DND-41 (cell line): ENCODE measurements at places on chromosomes 13 and 19.

- no peak for DNase-seq
Measured at GRCh38 chr19:16022681-16023080, 53.6 kb upstream of the TPM4 start.

GRCh38 chr13:33611121-33611805 lies 206.7 kb upstream of the RFC3 start:
- no peak for DNase-seq

DNA sequence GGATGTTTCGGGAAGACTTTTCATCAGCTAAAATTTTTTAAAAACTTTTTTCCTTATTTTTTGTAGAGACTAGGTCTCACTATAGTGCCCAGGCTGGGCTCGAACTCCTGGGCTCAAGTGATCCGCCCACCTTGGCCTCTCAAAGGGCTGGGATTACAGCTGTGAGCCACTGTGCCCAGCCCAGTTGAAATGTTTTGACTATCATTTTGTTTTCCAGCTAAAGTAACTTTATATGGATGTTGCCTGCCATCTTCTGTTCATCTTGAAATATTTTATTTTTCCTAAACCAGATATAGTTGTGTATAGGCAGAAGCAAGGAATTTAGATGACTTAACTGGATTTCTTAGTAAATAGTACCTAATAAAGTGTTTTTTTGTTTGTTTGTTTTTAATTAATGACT lies 7.0 kb downstream of the CAB39L start:
- no peak for DNase-seq

DNA sequence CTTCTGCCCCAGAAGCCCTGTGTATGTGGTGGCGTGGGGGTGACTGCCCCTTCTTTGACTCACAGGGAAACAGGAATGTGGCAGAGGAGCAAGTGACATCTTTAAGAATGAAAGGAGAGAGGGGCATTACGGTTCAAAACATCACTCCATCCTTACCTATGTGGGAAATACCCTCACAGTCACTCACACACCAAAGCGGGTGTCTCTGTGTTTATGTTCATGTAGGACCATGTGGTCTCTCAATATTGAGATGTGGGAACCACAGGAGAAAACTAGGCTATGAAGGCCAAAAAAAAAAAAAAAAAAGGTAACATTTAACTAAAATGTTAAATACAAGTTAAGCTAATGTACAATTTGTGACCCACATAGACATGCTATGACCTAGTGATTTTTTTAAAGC lies 153.6 kb upstream of the GPR12 start:
- no peak for DNase-seq

GRCh38 chr13:75675421-75675820 lies 39.3 kb downstream of the LMO7 start:
- DNase-seq: no peak

- no peak for DNase-seq
Measured at GRCh38 chr13:33174491-33174890, 111.1 kb downstream of the STARD13 start.

DNA sequence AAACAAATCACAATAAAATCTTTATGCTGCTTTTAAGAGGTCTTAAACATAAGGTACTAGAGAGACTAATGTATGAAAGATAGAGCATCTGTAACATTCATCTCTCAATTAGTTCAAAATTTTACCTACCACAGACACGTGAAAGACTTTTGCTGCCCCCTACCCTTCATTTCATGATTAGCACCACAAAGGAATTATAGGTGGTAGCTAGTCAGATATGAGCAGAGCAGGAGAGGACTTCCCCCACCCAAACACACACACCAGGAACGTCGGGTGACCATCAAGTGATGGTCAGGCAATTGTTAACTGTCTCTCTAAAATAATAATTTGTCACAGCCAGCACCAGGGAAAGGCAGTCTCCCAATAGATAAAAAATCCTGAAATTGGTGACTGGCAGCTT lies 1531.7 kb upstream of the SPRY2 start:
- DNase-seq: no peak

GRCh38 chr19:19320361-19321140 lies at the start of the genes MAU2 and SUGP1:
TSS of gene MAU2 (plus strand) at chr19:19320829. CDS start at chr19:19320860, 31 bp downstream.
TSS of gene SUGP1 (minus strand) at chr19:19320509. CDS start at chr19:19320496, 13 bp downstream.
- peak; percentile 92 for DNase-seq

DNA sequence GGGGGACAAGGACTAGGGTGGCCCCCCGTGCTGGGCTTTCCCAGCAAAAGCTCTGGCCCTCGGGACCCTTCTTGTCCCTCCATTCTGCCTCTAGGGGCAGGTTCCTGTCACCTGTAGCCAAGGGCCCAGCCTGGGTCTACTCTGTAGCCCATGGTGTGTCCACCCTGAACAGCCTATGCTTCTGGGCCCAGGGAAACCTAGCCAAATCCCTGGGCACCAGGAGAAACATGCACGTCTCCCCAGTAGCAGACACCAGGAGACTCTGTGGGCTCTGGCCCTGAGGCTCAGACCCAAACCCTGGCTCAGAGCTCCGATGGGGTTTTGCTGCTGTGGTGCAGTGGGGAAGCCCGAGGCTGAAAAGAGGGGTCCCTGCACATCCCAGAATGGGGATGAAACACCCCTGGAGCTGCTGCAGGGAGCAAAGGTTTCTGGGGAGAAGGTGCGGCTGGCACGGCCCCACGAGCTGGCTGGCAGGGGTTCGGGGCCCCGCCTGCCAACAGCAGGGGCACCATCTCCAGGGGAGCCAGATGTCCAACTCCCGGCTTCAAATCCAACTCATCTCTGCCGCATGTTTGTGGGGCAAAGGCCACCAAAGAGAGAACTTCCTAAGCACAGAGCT lies 18.2 kb downstream of the CEBPG start:
- no peak for DNase-seq

DNA sequence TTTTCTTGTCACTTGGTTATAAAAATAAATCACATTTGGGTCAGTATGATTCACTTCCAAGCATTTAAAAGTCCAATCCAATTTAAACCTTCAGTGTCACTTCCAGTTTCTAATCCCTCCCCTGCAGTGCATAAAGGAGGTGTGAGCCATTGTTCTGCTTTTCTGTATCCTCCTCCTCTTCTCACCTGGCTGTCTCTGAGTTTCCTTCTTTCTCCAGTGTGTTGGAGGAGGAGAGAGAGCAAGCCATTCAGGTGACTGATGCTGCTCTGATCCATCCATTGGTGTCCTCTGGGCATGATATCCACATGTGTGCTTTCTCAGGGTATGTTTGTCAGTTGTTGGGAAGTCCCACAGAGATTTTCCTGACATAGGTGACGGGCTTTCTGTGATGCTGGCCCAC lies 1.2 kb downstream of the NUDT15 start:
- no peak for DNase-seq

GRCh38 chr13:44817131-44817671 lies 172.1 kb downstream of the NUFIP1 start:
- no peak for DNase-seq

GRCh38 chr13:97256343-97256783 lies 34.2 kb downstream of the MBNL2 start:
- DNase-seq: no peak

- DNase-seq: no peak
Measured at GRCh38 chr13:21979161-21979806, 308.4 kb downstream of the FGF9 start.

- peak; percentile 62 for DNase-seq
Measured at GRCh38 chr13:50080911-50081678, 65.9 kb downstream of the KCNRG start.

DNA sequence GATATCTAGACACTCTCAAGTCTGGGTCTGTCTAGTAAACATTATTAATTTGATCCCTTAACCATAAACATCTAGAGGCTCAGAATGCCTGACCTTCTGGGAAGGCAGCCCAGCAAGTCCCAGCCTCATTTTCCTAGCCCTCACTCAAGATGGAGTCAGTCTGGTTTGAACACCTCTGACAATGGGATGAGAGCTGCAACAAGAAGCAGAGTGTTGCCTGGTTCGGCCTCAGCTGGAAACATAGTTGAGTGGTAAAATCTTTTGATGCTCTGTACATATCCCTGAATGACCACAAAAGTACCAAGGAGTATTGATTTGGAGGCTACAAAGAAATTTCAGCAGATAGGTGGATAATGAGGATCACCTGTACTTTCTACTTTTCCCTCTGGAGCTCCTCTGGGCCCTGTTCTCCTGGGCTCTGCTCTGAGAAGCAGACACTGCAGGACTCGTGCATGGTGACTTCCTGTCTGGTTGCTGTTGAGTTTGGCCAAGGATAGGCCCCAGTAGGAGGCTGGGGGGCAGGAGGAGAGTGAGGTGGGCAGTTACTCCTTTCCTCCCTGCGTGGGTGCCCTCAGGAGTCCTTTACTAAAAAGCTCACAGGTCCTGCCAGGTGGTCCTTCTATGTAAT lies 68.4 kb upstream of the SLC15A1 start:
- DNase-seq: no peak

DNA sequence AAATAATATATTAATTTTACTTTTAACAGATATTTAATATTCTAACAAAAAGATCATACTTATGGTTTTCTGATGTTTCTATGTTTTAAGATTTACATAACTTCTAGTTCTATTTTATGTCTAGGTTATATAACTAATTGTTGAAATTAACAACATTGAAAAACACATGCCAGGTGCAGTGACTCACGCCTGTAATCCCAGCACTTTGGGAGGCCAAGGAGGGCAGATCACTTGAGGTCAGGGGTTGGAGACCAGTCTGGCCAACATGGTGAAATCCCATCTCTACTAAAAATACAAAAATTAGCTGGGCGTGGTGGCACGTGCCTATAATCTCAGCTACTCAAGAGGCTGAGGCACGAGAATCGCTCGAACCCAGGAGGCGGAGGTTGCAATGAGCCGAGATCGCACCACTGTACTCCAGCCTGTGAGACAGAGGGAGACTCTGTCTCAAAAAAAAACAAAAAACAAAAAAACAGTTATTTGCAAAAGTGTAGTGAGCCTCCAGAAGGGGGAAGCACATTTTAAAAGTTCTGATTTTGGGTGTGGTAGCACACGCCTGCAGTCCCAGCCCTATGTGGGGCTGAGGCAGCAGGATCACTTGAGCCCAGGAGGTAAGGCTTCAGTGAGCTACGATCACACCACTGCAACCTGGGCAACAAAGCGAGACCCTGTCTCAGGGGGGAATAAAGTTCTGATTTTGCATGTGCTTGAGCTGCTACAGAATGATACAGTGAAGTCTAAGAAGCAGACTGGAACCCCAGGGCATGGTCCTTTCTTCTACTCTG lies 18.7 kb downstream of the MIPEP start:
- no peak for DNase-seq

DNA sequence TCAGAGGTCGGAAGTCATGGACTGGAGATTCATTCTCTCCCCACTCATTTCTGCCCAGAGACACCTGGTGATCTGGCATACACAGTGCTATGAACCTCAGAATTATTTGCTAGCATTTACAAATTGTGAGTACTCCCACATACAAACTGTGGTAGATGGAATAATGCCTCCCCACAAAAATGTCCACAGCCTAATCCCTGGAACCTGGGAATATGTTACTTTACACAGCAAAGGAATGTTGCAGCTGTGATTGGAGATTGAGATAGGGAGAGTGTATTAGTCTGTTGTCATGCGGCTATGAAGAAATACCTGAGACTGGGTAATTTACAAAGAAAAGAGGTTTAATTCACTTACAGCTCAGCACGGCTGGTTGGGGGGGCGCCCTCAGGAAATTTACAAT lies 3.1 kb upstream of the UQCRFS1 start:
- no peak for DNase-seq

DNA sequence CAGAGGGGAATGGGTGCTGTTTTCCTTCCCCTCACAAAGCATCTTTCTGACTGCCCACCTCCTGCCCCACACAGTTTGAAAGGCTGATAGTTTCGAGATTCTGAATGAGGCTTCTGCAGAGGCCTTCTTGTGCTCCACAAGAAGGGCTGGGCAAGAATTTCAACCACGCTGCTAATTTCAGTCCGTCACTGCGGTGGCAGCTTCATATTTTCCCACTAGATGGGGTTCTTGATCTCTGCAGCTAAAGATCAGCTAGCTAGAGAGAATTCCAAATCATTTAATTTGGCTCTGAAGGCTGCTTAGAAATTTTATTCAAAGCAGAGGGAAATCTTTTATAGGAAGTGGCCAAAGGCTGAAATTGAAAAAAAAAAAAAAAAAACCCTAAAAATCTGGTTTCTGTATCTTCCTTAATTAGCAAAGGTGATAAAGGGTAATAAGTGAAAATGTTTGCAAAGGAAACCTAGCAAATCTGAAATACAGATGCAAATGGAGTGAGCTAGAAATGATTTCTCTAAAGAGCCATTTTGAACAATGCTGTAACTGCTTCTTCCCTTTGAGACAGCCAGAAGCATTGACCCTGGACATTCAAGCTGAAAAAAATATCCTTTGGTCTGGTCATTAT lies 38.0 kb upstream of the C13orf42 start:
- DNase-seq: no peak

GRCh38 chr19:12497032-12497431 lies 12.4 kb upstream of the ZNF709 start:
- no peak for DNase-seq

DNA sequence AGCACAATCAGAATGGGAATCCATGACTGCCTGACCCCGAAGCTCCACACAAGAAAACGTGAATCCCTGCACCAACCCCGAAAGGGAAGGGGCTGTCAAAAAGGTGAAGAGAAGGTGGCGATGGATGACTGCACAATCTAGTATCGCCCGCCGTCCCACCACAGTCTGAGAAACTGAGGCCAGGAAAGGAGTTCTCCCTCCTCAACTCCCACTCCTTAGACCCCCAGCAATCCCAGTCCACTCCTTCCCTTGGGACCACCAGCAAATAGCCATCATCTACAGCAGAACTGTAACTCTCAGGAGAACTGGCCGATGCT lies 451 bp downstream of the NOSIP start:
- DNase-seq: no peak

DNA sequence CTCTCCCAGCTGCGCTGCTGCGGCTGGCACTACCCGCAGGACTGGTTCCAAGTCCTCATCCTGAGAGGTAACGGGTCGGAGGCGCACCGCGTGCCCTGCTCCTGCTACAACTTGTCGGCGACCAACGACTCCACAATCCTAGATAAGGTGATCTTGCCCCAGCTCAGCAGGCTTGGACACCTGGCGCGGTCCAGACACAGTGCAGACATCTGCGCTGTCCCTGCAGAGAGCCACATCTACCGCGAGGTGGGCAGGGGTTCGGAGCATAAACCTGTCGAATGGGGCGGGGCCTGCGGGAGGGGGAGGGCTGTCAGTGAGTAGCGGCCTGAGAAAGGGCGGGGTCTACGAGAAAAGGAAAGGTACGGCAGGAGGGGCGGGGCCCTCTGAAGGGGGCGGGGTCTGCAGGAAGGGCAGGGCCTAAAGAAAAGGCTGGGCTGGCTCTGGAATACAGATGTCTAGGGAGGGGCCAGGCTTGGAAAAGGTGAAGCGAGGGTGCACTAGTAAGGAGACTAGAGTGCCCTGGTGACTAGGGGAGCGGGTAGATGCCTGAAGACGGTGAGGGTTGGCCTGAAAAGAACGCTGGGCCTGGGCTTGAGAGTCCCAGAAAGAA lies 3.6 kb downstream of the CD37 start:
- DNase-seq: no peak

DNA sequence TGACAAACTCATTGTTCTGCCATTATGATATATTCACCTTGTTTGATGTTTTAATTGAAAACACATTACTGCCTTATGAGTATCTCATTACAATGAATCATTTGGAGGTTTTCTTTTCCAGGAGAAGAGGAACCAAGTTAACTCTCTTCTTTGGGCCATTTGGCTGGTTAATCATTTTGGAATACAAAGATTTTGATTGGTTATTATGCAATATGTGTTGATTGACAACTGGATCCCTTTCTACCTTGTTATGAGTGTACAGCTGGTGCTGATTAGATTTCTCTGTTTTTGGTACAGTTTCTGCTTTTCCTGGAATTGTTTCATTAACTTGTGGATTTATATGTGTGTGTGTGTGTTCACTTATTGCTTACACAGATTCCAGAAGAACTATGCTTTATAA lies 49.2 kb upstream of the RGCC start:
- no peak for DNase-seq
